GM12865 (cell line): ENCODE measurements at places on chromosomes 13 and 19.

- no peak for DNase-seq
Observed at GRCh38 chr13:77969299-77969698, 50.7 kb upstream of the EDNRB start.

GRCh38 chr19:44435441-44435840 is 12.8 kb downstream of the ZNF229 start:
- DNase-seq = no peak

DNA sequence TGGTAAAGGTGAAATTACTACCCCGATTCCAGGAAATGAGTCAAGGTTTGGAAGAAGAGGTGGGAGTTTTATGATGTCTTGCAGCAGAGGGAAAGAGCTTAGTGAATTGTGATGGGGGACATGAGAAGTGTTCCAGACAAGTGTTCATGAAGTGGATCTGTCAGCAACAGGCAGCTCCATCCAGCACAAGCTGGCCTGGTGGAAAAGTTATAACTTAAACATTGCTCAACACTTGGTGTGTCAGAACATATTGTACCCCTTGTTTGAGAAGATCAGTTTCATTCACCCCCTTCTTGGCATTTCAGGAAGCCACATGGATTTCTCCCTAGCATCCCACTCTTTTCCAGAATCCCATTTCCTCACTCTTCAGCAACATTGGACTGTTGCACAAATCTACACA is 222.0 kb downstream of the B3GLCT start:
- DNase-seq = no peak

GRCh38 chr19:50858886-50859285 is 4.2 kb downstream of the KLK3 start:
- DNase-seq = no peak

GRCh38 chr19:31118287-31118955 is 230.8 kb downstream of the TSHZ3 start:
- no peak for DNase-seq

- no peak for DNase-seq
Observed at GRCh38 chr13:22128441-22129408, 457.9 kb downstream of the FGF9 start.

- DNase-seq = no peak
Observed at GRCh38 chr13:64540468-64540867, 2689.7 kb downstream of the PCDH9 start.

GRCh38 chr19:35738021-35738886 is 4.0 kb downstream of the IGFLR1 start:
- no peak for DNase-seq

- no peak for DNase-seq
Observed at GRCh38 chr13:44064357-44064756, 184.7 kb downstream of the LACC1 start.

- DNase-seq = peak; percentile 5
Observed at GRCh38 chr19:36488118-36488845, 1.1 kb downstream of the ZNF566 start.

DNA sequence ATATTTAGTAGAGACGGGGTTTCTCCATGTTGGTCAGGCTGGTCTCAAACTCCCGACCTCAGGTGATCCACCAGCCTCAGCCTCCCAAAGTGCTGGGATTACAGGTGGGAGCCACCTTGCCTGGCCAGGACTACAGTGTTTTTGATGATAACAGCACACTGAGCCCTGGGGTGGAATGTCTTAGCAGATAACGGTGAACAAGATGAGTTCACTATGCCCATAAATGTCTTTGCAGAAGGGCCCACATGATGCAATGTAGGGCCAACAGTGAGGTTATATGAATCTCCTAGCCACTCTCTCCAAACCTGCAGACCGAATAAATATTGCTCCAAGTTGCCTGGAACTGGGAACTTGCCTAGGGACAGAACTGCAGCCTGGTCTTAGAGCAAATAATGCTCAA is 235.1 kb downstream of the COG6 start:
- DNase-seq = no peak

DNA sequence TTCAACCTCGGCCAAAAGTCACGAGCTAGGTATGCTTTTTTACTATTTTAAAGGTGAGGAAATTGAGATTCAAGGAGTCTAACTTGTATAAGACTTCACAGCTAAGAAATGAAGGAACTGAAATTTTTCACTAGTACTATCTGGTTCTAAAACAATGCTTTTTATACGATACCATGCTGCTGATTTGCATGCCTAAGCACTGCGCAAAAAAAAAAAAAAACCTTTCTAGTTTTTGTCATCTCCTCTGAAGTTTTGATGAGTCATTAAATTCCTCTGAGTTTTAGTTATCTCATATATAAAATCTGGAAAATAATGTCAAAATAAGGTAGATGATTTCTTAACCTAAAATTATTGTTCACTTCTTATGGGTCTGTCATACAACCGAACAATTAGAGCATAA is 28.0 kb upstream of the UFM1 start:
- DNase-seq = no peak

- peak; percentile 33 for DNase-seq
Observed at GRCh38 chr19:44447916-44448674, at the start of gene ZNF229. TSS of gene ZNF229 (minus strand) at chr19:44448472. CDS start at chr19:44442847, 5,625 bp downstream.

DNA sequence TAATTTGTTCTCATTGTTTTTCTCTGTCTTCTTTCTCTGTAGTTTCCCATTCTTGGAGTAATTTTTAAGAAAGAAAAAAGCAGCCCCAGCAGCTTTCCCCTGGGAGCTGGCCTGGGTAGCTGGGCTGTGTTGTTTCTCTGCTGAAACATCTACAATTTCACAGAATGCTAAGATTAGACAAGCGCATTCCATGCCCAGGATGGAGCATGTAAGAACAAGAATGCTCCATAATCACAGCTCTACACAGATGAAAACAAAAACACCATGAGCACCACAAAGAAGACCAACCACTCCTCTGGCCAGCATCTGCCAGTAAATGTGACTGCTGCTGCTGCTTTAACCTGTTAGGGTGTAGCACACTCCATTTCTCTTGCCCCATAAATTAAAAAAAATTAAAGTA is 239.2 kb upstream of the SLITRK1 start:
- no peak for DNase-seq

GRCh38 chr13:67390462-67391086 is 160.4 kb upstream of the PCDH9 start:
- no peak for DNase-seq

GRCh38 chr13:76516013-76516412 is 370.2 kb downstream of the KCTD12 start:
- no peak for DNase-seq

DNA sequence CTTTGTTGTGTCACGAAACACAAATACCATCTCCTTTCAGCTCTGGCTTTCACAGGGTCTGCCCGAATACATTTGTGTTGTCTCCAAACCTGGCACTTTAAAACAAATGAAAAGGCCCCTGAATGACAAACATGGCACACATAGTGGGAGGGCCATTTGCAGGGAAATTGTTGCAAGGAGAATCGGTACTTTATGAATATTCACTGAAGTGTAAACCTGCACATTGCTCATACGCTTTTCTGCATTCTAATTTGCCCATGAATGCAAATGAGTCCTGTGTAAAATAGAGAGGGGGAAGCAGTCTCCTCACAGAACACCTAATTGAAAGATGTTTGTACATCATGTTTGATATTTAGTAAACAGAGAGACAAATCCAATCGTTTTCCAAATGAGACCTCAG is 82.7 kb upstream of the PCDH8 start:
- no peak for DNase-seq

- DNase-seq = no peak
Observed at GRCh38 chr13:24179486-24179850, 18.9 kb downstream of the SPATA13 start.

DNA sequence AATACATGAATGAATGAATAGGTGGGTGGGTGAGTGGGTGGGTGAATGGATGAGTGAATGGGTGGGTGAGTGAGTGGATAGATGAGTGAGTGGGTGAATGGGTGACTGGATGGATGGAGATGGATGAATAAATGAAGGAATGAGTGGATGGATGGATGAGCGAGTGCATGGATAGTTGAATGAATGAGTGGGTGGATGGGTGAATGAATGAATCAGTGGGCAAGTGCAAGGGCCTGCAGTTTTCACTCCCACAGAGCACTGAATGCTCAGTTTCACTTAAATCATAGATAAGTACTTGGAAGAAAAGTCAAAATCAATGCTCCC is 12.4 kb downstream of the GAS6 start:
- no peak for DNase-seq

- DNase-seq = no peak
Observed at GRCh38 chr19:48558018-48558684, 6.2 kb downstream of the SULT2B1 start.

DNA sequence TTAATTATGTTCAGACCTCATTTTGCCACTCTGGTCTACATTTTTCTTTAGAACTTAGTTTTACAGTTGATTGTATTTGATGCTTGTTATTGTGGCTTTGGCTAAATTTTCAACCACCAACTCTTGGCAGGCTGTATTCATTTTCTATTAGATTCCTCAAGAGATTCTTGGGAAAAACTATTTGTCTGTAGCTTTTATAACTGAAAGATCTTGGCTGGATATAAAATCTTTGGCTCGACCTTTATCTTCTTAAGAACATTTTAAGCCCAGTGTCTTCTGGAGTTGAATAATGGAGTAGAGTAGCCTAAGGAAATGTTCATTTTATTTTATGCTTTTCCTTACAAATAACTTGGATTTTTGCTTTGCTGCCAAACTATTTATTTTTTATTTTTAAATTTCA is 848.5 kb downstream of the PCDH17 start:
- DNase-seq = no peak

GRCh38 chr13:51666374-51666773 is 82.1 kb downstream of the WDFY2 start:
- no peak for DNase-seq

DNA sequence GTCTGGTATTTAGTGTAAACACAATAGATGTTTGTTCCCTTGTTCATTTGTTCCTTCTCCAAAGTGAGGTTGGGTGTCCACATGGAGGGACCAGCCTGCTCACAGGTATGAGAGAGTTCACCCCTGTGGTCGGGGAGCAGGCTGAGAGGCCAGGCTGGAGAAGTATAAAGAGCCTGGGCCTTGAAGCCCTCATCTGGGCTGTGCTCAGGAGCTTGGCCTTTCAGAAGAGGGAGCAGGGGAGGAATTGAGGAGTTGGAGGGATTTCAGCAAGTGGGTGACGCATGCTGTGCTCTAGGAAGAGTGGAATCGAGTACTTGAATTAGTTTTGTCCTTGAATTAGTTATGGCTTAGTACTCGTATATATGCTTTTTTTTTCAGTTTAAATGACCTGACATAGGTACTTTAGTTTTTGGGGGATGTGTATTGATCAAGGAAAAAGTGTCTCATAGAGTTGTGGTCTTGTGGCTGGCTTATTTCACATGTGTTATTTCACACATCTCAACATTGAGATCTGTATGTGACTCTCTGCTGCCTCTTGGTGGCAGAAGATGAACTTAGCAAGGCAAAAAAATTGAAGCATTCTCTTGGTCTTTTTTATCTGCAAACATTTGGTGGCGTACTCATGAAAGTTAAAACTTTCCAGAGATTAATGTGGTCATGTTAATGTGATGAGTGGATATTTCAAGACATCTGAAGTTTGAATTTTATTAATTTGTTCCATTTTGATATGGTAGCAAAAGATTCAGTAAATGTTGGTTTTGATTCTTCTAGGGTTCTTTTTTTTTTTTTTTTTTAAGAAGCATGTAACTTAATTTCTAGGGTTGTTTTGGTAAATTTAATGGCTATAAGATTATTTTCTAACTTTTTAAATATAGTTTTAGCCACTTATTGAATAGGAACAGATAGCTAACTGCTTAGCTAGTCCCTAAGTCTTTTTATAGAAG is 54.3 kb downstream of the SLAIN1 start:
- peak; percentile 77 for DNase-seq

- DNase-seq = no peak
Observed at GRCh38 chr13:109955598-109955997, 169.2 kb upstream of the IRS2 start.

DNA sequence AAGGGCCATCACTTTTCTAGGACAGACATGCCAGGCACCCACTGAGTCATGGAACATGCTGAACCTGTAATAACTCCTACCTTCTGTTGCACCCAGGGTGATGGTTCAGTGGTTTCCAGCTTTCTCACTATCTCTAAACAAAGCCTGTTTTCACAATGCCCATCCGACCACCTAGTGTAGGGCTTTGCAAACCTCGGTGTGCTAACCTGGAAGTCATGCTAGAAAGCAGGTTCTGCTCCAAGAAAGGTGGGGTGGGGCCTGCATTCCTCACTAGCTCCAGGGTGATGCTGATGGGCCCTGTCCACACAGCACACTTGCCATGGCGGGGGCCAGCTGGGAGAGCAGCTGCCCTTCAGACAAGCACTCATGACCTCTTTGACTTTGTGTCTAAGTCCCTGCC is 43.4 kb downstream of the COL4A2 start:
- DNase-seq = no peak

GRCh38 chr19:3131168-3131567 is 4.7 kb upstream of the GNA15 start:
- no peak for DNase-seq

DNA sequence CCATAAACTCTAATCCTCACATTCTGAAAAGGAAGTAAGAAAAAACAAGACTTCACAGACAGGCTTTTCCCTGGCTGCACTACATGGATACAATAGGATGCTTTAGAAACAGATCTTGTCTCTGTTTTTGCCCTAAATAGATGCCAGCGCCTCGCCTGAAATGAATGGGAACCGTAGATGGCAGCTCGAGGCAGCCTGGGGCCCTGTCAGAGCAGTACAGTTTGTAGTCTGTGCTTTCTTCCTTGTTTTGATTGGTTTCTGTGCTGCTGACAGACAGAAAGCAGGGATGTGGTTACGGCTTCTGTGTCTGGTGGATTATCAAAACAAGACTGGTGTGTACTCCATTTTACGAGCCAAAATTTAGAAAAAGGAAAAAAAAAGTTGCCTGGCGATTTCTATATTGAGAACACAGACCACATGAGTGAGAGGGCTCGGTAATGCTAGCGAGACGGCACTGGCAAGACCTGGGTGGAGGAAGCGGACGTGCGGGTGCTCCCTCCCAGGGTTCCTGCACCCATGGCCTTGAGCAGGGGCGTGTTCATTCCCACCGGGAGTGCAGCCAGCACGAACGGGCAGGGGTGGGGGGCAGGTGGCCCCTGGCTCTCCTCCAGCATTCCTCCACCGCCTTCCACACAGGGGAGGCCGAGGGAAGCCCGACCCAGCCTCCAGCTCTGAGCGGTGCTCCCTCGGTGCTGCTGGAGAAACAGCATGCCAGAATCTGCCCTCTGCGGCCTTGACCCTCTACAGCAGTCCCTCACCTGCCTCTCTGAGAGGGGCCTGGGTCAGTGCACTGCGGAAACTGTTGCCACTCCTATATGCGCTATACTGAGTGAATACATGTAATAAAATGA is 37.6 kb upstream of the C1QTNF9 start:
- DNase-seq = peak; percentile 87

GRCh38 chr13:24307211-24308067 is 1.9 kb upstream of the C1QTNF9 start:
- DNase-seq = no peak
